Ovary (tissue), 10 donors: ENCODE measurements at places on chromosomes 13 and 19.

DNA sequence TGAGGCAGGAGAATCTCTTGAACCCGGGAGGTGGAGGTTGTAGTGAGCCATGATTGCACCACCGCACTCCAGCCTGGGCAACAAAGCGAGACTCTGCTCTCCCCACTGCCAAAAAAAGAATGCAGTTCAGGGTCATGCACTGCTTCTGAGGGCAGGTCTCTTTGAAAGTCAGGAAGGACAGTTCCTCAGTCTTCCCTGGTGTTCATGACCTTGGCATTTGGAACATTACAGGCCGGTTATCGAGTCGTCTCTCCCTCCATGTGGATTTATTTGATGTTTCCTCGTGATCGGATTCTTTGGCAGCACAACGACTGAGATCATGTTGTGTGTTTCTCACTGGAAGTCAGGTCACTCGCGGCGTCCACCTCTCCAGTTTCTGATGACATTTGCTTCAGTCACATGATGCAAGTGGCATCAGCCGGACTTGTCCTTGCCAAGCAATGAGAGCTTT lies 17.2 kb downstream of the FGF21 start:
- DNase-seq: no peak

DNA sequence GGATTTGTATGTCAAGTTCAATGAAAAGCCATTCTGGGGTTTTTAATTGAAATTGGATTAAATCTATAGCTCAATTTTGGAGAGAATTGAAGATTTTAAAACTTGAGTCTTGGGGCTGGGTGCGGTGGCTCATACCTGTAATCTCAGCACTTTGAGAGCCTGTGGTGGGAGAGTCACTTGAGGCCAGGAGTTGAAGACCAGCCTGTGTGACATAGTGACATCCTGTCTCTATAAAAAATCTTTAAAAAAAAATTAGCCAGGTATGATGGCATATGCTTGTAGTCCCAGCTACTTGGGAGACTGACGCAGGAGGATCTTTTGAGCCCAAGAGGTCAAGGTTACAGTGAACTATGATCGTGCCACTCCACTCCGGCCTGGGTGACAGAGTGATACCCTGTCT lies 41.2 kb downstream of the VAV1 start:
- no peak for DNase-seq

- no peak for DNase-seq
Observed at GRCh38 chr13:46817838-46818476, 21.0 kb upstream of the ESD start.

DNA sequence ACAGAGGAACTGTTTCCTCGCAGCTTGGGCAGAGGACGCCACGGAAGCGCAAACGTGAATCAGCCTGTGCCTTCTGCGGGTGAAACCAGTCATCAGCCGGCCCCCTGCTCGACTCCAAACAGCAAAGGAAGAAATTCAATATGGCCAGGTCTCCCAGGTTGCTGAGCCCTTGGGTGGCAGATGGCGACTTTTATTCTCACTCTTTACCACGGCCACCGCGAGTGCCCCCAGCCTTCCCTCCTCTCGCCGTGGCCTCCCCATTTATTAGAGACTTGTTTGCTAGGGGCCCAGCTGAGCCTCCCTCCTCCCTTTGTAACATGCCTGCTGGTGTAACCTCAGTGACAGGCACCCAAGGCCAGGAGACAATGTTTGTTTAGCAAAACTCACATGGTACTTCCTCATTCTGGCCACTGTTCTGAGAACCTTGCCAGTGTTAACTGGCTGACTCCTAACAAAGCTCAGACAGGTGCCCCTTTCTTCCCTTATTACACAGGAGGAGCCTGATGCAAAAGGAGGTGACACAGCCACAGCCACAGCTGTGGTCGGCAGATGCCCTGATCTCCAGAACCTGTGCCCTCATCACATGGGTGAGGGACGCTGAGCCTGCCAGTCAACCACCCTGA lies 5.8 kb downstream of the RAB20 start:
- DNase-seq: no peak

DNA sequence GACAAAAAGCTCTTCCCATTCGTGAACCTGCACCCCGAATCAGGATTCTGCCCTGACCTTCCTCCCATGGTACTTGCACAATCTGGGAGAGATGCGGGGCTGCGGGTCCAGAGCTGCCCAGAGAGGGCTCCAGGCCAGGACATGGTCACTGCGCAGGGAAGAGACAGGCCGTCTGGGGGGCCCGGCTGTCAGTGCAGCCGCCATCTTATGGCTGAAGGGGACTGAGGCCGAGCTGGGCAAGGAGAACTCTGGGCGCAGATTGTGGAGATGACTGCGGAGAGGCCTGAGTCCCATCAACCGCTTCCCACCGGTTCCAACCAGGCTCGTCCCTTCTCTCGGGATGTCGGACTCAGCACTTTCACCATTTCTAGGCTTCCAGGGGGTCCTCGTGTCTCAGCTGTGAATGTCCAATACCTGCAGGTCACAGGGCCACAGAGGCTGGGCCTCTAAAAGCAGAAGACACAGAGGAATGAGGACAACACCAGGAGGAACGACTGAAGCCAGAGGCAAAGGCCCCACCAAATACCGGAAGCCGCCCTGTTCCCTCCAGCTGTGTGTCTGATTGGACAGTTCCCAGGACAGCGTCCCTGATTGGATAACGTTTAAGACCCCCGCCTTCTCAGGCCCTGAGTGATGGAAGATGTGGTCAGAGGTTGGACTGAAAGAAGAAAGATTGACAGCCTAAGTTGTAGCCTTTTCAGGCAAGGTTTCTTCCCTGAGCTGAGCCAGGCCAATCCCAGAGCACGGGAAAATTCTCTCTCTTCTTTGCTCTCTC lies 117.1 kb upstream of the ZNF91 start:
- no peak for DNase-seq

GRCh38 chr13:60759499-60759898 lies 362.5 kb downstream of the TDRD3 start:
- no peak for DNase-seq

- DNase-seq: no peak
Observed at GRCh38 chr13:65378943-65379519, 1851.1 kb downstream of the PCDH9 start.

GRCh38 chr19:46979126-46980105 lies 40.2 kb upstream of the NPAS1 start:
- DNase-seq: no peak
